ENCODE measurements at places on chromosomes 3 and 15. TPM values are rescaled to one million over a fixed set of nuclear protein-coding genes. Genes with fewer than 3 reads are reported as not detected.

C3orf85 gene
- not detected for total RNA-seq

C3orf80 gene
- 0.21 TPM for total RNA-seq

CCR8 gene
- total RNA-seq = not detected

CCDC80 gene
- total RNA-seq = 1.1 TPM

ZNF774 gene
- total RNA-seq = 2.1 TPM

ANKRD63 gene
- 0.29 TPM for total RNA-seq

MOBP gene
- not detected for total RNA-seq

TIPIN gene
- total RNA-seq = 24.0 TPM

GUCA1C gene
- total RNA-seq = not detected

CPNE4 gene
- total RNA-seq = not detected

RGMA gene
- not detected for total RNA-seq

GABRB3 gene
- 22.2 TPM for total RNA-seq

WDR93 gene
- not detected for total RNA-seq

FAM107A gene
- total RNA-seq = not detected

SLC12A1 gene
- total RNA-seq = 0.16 TPM

ZNF860 gene
- total RNA-seq = 3.9 TPM

EPHB3 gene
- 0.37 TPM for total RNA-seq

MASP1 gene
- not detected for total RNA-seq

RYR3 gene
- total RNA-seq = 0.08 TPM

FETUB gene
- total RNA-seq = not detected

GOLGA8T gene
- not detected for total RNA-seq

FBXW12 gene
- not detected for total RNA-seq

NPAP1 gene
- total RNA-seq = not detected

ALAS1 gene
- total RNA-seq = 103 TPM

COPG1 gene
- total RNA-seq = 205 TPM

TRANK1 gene
- total RNA-seq = 5.6 TPM

PRR20G gene
- total RNA-seq = not detected

ANKUB1 gene
- not detected for total RNA-seq

GNB4 gene
- total RNA-seq = 44.3 TPM

ARGFX gene
- total RNA-seq = not detected

TMCO5A gene
- not detected for total RNA-seq

CILP gene
- 0.13 TPM for total RNA-seq

CLSTN2 gene
- not detected for total RNA-seq

ARIH2 gene
- 138 TPM for total RNA-seq

ZNF280D gene
- 20.2 TPM for total RNA-seq

TP63 gene
- total RNA-seq = not detected

GOLIM4 gene
- total RNA-seq = 17.5 TPM

SH2D7 gene
- total RNA-seq = not detected

LDHAL6B gene
- not detected for total RNA-seq

HMCES gene
- total RNA-seq = 26.6 TPM

BFSP2 gene
- total RNA-seq = 0.40 TPM

ITIH4 gene
- 0.21 TPM for total RNA-seq

ABHD10 gene
- 60.9 TPM for total RNA-seq

OR5K2 gene
- not detected for total RNA-seq

C3orf49 gene
- total RNA-seq = not detected

IMPG2 gene
- 0.03 TPM for total RNA-seq

APOD gene
- total RNA-seq = 90.8 TPM

SSUH2 gene
- not detected for total RNA-seq

CAMKV gene
- total RNA-seq = 0.32 TPM

Measured in SK-MEL-5 (cell line).